ENCODE measurements at places on chromosomes 6 and 20.

DNA sequence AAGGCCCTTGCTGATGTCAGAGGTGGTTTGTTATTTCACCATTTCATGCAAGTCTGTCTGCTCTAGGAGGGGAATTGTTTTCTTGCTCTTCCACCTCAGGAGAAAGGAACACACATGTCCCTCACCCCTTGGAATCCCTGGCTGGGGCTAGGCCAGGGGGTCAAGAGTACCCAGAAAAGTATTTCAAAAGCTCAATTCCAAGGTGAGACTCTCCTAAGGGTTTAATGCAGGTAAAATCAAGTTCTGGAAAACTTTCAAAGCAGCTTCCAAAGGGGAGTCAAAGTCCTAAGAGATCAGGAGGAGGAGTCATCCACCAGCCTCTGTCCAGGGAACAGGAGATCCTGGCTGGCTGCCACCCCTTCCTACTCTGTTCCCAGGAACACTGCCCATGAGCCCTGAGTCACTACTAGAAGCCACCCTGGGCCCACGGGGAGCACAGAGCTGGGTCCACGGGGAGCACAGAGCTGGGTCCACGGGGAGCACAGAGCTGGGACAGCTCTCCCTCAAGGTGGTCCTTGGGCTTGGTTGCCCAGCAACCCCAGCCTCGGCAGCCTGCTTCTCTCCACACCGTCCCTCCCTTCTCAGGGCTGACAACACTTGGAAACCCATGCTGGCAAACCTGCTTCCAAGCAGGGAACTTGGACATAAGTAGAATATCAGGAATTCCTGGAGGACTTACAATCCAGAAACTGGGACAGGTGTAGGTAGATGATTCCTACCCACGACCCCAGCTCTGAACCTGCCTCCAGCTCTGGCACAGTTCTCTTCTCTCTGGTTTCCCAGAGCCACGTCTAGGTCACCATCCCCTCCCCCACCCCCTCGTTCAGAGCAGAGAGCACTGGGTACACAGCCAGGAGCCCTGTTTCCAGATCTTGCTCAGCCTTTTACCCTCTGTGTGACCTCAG, 35.3 kb upstream of the CDKN1A start:
- peak; percentile 97 for DNase-seq

DNA sequence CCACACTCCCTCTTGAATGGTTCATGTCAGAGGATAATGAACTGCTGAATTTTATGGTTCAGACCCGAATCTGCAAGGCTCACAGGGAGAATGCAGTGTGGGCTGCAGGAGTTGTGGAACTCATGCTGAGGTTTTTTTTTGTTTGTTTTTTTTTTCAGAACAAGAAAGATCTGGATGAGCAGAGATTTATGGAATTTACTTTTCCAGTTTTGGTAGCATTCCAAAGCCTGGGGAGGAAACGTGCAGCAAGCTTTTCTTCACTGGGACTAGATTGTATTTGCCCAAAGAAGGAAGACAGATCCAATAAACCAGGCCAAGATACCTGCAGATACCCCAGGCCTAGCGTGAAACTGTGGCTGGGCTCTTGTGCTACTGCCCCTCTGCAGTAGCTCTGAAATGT, 223.9 kb upstream of the TAB2 start:
- DNase-seq: no peak

DNA sequence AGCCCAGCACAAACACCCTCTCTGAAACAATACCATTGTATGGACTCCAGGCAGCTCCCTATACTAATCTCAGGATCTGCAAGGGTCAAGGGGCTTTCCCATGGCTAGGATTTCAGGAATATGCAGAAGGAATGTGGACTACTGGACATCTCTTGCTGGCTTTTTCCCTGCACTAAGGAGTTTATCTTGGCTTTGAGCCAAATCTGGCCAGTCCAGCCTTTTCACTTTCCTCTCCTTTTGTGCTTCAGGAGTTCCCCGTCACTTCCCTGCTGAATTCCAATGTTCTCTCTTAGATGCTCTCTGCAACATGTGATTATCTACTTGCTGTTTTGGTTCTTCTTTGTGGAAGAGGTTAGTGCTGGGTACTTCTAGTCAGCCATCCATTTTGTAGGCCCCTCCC, 568.2 kb downstream of the HDGFL1 start:
- no peak for DNase-seq

- DNase-seq: no peak
Observed at GRCh38 chr20:63125581-63125837, 90.4 kb downstream of the YTHDF1 start.

- no peak for DNase-seq
Observed at GRCh38 chr20:38162878-38163875, 1.9 kb downstream of the TGM2 start.

DNA sequence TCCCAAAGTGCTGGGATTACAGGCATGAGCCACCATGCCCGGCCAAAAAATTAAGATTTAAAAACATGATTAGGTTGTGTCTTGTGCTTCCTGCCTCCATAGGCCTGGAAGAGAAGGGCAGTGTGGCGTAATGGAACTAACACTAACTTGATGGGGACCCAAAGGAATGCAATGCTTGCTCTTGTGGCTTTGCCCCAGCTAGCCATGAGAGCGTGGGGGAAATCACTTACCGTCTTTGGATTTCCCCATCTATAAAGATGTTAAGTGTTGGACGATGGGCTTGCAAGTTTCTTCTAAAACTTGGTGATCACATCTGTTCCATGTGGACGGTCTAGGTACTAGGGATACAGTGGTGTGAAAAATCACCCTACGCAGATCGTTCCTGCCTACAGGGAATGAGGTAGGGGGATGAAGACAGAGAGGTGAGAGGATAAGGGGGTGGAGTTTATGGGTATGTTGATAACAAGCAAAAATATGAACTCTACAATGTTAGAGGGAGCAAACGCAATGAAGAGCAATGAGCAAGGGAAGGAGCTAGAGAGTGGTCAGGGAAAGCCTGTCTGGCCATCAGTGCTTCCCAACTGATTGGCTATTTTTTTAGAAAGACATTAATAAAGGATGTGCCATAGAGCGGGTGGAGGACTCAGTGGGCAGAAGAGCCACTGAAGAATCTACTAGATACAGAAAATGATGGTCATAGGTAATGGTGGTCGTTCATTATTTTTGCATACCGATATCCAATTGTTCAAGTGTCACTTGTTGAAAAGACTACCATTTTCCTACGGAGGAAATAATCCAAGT, 165.2 kb downstream of the BCAS1 start:
- no peak for DNase-seq

- no peak for DNase-seq
Observed at GRCh38 chr6:24882295-24882694, 53.5 kb downstream of the RIPOR2 start.

- no peak for DNase-seq
Observed at GRCh38 chr6:111481836-111482187, 1.2 kb downstream of the REV3L start.

- DNase-seq: no peak
Observed at GRCh38 chr20:57879779-57880570, 170.2 kb upstream of the PMEPA1 start.
